ENCODE measurements at places on chromosomes 1 and 21.

GRCh38 chr21:34795548-34796180, 126.9 kb downstream of the CLIC6 start:
- H3K4me3 ChIP-seq = no peak overlapping the region
- no peak for DNase-seq

- H3K27me3 ChIP-seq = no peaks in the 10 kb centered on the region
- no peaks in the 10 kb centered on the region for H3K4me1 ChIP-seq
- DNase-seq = no peak
- H3K4me3 ChIP-seq = no peak overlapping the region
Measured at GRCh38 chr1:15730423-15730822, 5.6 kb upstream of the SLC25A34 start.

DNA sequence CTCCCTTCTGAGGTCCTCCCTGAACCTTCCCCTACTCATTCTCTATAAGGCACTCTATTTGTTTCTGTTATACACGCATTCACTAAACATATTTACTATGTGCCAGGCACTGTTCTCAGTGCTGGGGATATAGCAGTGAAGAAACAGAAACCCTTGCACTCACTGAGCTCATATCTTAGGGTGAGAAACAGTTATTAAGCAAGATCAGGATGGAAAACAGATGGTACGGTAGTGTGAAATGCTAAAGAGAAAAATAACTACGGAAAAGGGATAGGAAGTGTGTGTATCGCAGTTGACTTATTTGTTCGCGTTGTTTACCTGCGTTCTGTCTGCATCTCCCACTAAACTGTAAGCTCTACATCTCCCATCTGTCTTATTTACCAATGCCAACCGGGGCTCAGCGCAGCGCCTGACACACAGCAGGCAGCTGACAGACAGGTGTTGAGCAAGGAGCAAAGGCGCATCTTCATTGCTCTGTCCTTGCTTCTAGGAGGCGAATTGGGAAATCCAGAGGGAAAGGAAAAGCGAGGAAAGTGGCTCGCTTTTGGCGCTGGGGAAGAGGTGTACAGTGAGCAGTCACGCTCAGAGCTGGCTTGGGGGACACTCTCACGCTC, 572 bp downstream of the CYB5RL start:
- H3K36me3 ChIP-seq = peaks cover 15% of the 10 kb centered on the region
- peak overlapping the region; percentile 92 for H3K27ac ChIP-seq
- H3K27me3 ChIP-seq = no peaks in the 10 kb centered on the region
- DNase-seq = no peak
- H3K4me1 ChIP-seq = peaks cover 32% of the 10 kb centered on the region
- peak overlapping the region; percentile 92 for H3K4me3 ChIP-seq

GRCh38 chr1:81424816-81425215, 375.9 kb upstream of the ADGRL2 start:
- H3K27me3 ChIP-seq = no peaks in the 10 kb centered on the region
- DNase-seq = no peak
- H3K36me3 ChIP-seq = no peaks in the 10 kb centered on the region
- H3K4me1 ChIP-seq = no peaks in the 10 kb centered on the region
- H3K4me3 ChIP-seq = no peak overlapping the region
- H3K27ac ChIP-seq = no peak overlapping the region

- no peak for DNase-seq
- peak overlapping the region; percentile 91 for H3K27ac ChIP-seq
- no peak overlapping the region for H3K4me3 ChIP-seq
- peaks cover 14% of the 10 kb centered on the region for H3K36me3 ChIP-seq
- no peaks in the 10 kb centered on the region for H3K27me3 ChIP-seq
Measured at GRCh38 chr1:113782406-113782805, 23.1 kb upstream of the PHTF1 start.

GRCh38 chr1:229536982-229537381, 21.5 kb downstream of the ABCB10 start:
- peaks cover 51% of the 10 kb centered on the region for H3K36me3 ChIP-seq
- no peak overlapping the region for H3K4me3 ChIP-seq
- H3K27ac ChIP-seq = no peak overlapping the region
- no peaks in the 10 kb centered on the region for H3K4me1 ChIP-seq
- no peak for DNase-seq

DNA sequence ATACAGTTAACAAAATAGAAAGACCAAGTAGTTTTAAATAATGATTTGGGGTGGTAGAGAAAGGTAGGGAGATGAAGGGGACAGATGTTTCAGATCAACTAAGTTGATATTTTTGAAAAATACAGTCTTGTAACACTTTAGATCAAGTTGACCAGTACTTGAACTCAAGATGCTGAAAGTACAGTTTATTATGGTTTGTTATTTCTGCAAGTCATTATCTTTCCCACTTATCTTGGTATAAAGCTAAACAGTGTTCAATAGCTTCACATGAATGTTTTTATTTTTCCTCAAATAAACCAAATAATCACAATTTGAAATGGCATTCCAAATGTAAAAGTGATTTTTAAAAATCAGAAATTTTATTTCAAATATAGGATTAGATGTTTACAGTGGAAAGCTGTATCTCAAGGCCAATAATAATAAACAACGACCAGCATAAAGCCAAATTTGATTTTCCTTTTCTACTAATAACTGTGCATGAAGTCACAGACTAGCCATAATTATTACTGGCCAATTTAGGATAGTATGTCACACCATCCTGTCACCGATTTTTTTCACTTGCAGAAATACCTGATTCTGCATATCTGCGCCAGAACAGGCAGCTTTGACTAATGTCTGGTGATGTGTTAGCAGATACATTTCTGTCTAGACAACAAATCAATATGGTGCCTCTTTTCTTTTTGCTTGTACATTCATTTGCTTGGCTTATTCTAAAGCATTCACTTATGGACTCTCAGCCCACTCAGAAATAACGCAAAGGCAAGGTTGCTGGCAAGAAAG, 320.2 kb downstream of the TM2D1 start:
- no peaks in the 10 kb centered on the region for H3K36me3 ChIP-seq
- no peak for DNase-seq
- H3K4me1 ChIP-seq = no peaks in the 10 kb centered on the region
- no peak overlapping the region for H3K27ac ChIP-seq

- no peak overlapping the region for H3K27ac ChIP-seq
- H3K27me3 ChIP-seq = peaks cover 24% of the 10 kb centered on the region
- no peaks in the 10 kb centered on the region for H3K4me1 ChIP-seq
- no peak overlapping the region for H3K4me3 ChIP-seq
- no peak for DNase-seq
Measured at GRCh38 chr1:181251713-181252075, 163.2 kb downstream of the IER5 start.

DNA sequence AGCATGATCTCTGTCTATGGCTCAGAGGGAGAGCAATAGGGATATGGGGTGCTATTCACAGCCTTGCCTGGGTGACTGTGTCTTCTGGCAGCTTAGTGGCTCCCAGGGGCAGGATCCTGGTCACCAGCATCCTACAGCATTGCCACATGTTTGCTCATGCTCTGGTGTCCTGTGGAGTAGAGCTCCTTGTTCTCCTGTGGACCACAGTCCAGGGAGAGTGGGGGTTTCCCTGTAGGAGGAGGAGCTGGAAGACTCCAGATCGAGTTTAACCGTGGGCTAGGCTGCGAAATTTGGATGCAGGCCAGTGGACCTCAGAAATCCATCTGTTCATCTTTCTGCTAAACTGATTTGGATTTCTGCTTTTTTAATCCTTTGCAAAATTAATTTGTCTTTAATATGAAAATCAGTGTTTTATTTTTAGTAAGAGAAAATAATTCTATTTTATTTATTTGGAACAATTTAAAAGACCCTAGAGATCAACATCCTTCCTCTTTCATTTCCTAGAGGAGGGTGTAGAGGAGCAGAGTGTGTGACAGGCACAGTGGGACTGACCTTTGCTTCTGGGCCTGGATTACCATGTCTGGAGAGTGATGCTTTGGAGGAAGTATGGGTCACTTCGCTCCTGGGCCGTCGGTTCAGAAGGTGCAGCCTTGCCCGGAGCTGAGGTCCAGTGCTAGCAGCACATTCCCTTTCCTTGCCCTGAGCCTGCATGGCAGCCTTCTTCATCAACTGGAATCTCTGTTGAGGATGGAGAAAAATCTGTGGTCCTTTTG, 17.4 kb downstream of the ADARB1 start:
- DNase-seq = no peak
- peaks cover 3% of the 10 kb centered on the region for H3K36me3 ChIP-seq
- H3K4me3 ChIP-seq = no peak overlapping the region
- H3K4me1 ChIP-seq = peaks cover 47% of the 10 kb centered on the region

DNA sequence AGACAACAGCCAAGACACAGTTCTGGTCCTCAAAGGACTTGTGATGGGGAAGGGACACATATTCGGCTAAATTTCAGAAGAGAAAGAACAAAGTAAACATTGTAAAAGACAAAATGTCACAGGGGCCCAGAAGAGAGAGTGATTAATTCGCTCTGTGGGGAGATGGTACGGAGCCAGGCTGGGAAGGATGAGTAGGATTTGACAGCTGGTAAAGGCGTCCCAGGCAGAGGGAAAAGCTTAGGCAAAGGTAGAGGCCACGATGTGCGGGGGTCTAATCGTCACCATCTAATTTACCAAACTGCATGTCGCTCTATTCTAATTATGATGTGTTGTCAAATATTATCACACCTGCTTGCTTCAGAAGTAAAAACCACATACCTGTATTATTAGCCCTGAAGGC, 17.3 kb upstream of the EFNA1 start:
- peaks cover under 1% of the 10 kb centered on the region for H3K36me3 ChIP-seq
- no peak overlapping the region for H3K27ac ChIP-seq
- peaks cover 15% of the 10 kb centered on the region for H3K27me3 ChIP-seq
- no peak overlapping the region for H3K4me3 ChIP-seq

GRCh38 chr1:209402697-209403096, 180.8 kb upstream of the CAMK1G start:
- no peak overlapping the region for H3K4me3 ChIP-seq
- peaks cover 5% of the 10 kb centered on the region for H3K27me3 ChIP-seq
- no peaks in the 10 kb centered on the region for H3K36me3 ChIP-seq
- no peak for DNase-seq
- no peak overlapping the region for H3K27ac ChIP-seq

DNA sequence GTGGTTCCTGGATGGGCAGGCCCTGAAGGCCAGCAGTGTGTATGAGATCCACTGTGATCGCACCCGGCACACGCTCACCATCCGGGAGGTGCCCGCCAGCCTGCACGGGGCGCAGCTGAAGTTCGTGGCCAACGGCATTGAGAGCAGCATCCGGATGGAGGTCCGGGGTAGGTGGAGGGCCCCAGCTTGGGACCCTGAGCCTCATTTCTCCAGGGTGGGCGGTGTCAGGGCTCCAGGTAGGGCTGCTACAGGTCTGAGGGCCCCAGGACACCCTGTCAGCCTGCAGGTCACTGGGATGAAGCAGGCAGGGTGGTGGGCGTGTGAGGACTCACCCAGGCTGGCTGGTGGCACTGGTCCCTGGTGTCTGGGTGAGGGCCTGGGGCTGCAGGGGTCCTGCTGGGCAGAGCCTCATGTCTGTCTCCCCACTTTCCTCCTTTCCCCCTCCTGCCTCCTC, 7.8 kb downstream of the OBSCN start:
- H3K27ac ChIP-seq = no peak overlapping the region
- H3K27me3 ChIP-seq = no peaks in the 10 kb centered on the region
- peaks cover 2% of the 10 kb centered on the region for H3K36me3 ChIP-seq
- no peak for DNase-seq
- peaks cover 3% of the 10 kb centered on the region for H3K4me1 ChIP-seq

GRCh38 chr1:200372095-200372884, 37.5 kb downstream of the ZNF281 start:
- H3K36me3 ChIP-seq = peaks cover 3% of the 10 kb centered on the region
- no peak overlapping the region for H3K27ac ChIP-seq
- H3K4me3 ChIP-seq = no peak overlapping the region
- no peaks in the 10 kb centered on the region for H3K27me3 ChIP-seq
- DNase-seq = no peak

DNA sequence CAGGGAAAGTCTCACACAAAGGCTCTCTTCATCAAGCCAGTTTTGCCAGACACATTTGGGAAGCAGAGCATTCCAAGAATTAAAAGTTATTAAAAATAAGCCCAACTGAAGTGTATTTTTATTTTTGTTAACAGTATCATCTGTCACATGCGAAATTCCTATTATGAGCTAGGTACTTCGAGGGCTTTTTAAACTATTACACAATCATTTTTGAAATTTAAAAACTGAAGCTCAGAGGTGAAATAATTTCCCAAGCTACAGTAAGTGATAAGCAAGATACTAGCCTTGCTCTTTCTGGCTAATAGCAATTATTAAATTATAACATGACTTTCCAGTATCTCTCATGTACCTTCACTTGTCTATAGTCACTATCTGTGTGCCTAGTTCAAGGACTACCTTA, 12.0 kb upstream of the NRAS start:
- H3K4me1 ChIP-seq = peaks cover 4% of the 10 kb centered on the region
- H3K27ac ChIP-seq = no peak overlapping the region
- no peak for DNase-seq
- H3K27me3 ChIP-seq = no peaks in the 10 kb centered on the region
- peaks cover 100% of the 10 kb centered on the region for H3K36me3 ChIP-seq
- no peak overlapping the region for H3K4me3 ChIP-seq

- DNase-seq = no peak
- H3K4me3 ChIP-seq = no peak overlapping the region
- peaks cover 84% of the 10 kb centered on the region for H3K27me3 ChIP-seq
- no peaks in the 10 kb centered on the region for H3K36me3 ChIP-seq
- H3K4me1 ChIP-seq = peaks cover 4% of the 10 kb centered on the region
Measured at GRCh38 chr1:18653367-18653766, 22.7 kb downstream of the PAX7 start.

DNA sequence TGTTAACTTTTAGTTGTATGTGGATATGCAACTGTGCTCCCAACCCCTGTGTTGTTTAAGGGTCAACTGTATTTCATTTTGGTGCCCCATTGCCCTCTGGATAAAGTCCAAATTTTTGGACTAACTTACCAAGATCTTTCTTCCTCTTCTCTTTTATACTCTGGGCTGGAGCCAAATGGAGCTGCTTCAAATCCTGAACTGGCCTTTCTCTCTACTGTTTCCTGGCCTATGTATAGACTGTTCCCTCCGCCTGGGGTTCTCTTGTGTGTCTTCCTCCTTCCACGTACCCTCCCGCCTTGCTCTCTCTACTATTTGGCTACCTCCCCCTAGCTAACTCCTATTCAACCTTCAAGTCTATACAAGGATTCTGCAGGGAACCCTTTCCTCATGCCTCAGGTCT, 8.4 kb upstream of the CDC14A start:
- H3K4me3 ChIP-seq = no peak overlapping the region
- no peaks in the 10 kb centered on the region for H3K4me1 ChIP-seq
- no peak overlapping the region for H3K27ac ChIP-seq
- H3K27me3 ChIP-seq = no peaks in the 10 kb centered on the region
- H3K36me3 ChIP-seq = no peaks in the 10 kb centered on the region

- no peak for DNase-seq
- H3K36me3 ChIP-seq = peaks cover 63% of the 10 kb centered on the region
- H3K27me3 ChIP-seq = no peaks in the 10 kb centered on the region
- peak overlapping the region; percentile 91 for H3K27ac ChIP-seq
- H3K4me3 ChIP-seq = peak overlapping the region; percentile 90
Measured at GRCh38 chr1:1406101-1406820, 832 bp downstream of the MRPL20 start.
